D721Med (cell line): ENCODE measurements at places on chromosomes 6 and 20.

- DNase-seq: no peak
These were observed 9.6 kb downstream of the CLDN20 start for GRCh38 chr6:155273431-155273830.

DNA sequence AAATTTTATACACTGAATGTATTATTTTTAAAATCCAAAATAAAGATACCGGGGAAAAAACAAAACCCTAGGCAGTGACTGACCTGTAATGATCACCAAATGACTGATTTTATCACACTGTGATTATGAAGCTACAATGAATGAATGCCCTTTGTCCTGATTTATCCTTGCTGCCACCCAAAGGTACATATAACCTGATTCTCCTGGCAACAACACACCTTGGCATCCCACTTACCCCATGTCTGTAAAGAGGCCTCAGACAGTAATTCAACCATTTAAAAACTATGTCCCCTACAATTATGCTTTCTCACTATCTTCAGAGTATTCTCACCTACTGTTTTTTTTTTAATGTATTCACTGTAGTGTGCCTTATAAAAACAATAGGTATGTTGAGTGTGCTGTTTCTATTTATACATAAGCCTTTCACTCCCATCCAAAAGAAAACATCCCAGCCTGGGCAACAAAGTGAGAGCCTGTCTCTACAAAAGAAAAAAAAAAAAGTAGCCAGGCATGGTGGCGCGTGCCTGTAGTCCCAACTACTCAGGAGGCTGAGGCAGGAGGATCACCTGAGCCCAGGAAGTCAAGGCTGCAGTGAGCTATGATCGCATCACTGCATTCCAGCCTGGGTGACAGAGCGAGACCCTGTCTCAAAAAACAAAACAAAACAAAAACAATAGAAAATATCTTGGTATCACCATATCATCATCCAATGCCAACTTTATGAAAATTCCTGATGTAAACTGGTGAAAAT is 21.7 kb downstream of the B4GALT5 start:
- DNase-seq: no peak

DNA sequence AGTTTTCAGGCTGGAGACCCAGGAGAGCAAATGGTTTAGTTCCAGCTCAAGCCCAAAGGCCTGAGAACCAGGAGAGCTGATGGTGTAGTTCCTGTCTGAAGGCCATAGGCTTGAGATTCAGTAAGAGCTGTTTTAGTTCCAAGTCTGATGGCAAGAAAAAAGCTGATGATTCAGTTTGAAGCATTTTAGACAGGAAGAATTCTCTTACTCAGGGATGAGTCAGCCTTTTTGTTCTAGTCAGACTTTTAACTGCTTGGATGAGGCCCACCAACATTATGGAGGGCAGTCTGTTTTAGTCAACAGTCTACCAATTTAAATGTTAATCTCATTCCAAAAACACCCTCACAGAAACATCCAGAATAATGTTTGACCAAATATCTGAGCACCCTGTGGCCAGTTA is 2.5 kb downstream of the ZSCAN26 start:
- no peak for DNase-seq

- no peak for DNase-seq
These were observed 43.1 kb downstream of the E2F3 start for GRCh38 chr6:20444786-20445271.

GRCh38 chr6:122563364-122564052 is 46.7 kb upstream of the PKIB start:
- DNase-seq: no peak

DNA sequence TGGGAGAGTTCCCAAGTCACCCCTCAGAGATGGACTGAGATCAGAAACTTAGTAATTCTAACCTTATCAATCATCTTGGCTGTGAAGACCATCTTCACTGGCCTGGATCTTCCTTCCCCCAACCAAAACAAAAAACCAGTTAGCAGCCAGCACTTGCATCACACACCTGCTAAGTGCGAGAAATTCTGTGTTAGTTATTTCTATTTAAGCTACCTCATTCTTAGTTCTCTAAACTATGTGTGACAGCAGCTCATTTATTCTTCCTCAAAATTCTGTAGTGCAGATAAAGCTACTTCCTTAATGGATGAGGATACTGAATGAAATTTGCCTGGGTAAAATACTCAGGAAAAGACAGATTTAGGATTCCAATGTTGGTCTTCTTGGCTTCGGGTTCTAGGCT is 18.2 kb upstream of the TAGAP start:
- no peak for DNase-seq

DNA sequence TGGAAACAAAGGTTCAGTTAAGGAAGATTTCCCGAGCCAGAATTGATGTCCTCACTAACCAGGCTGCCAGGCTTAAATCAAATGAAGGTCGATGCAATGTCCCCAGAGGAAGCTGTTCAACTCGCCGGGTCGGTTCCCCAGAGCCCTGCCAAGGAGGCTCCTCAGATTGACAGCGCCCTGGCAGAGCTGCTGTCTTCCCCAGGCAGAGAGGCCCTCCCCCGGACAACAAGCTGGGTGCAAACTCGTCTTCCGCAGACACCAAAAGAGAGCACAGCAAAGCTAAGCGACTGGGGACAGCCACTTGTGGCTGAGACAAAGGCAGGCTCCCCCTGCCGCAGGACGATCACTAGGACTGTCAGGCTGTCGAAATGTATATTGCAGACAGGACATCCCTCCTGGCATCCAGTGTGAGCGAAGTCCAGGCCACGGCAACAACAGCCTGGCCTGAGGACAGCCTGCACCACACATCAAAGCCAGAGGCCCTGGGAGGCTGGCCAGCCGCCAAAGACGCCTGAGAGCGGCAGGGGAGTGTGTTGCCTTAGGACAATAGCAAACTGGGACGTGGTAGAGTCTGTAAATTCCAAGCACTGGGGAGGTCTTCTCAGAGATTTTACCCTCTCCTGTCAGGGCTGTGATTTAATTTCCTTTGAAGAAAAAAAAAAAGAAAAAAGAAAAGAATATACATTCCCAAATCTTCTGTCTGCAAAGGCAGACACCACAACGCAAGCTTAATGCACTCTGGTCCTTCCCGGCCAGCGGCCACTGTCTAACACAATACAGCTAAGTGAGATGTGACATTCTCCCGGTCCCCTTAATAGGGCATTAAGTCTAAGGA is 99.1 kb downstream of the HIVEP2 start:
- no peak for DNase-seq

- DNase-seq: no peak
These were observed 720.6 kb downstream of the RFPL4B start for GRCh38 chr6:113067612-113068275.

GRCh38 chr6:131950767-131951575 is at the start of gene CCN2:
Gene CCN2 (minus strand): TSS chr6:131951372. CDS start chr6:131951172, 200 bp downstream.
- no peak for DNase-seq

- no peak for DNase-seq
These were observed 64.9 kb downstream of the SYCP2L start for GRCh38 chr6:10951675-10952282.

DNA sequence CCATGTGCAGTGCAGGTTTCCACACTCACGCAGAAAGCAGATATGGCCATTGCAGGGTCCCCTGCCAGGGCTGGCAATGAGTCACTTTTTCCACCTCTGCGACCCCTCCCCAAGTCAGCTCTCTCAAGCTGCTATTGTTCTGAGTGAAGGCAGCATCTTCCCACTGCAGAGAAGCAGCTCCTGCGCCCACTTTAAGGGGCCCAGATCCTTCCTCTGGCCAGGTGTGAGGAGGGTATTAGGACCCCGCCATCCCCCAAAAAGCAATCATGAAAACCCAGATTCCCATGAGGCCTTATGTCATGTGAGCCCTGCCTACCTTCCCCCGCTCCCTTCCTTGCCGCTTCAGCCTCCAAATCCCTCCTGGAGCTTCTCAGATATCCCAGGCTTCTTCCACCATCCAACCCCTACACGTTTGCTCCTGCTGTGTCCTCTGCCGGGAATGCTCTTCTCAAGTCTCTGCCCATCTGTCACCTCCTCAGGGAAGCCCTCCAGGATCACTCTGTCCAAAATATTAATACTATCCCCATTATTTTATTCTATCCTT is 220.3 kb downstream of the NFATC2 start:
- DNase-seq: no peak

- DNase-seq: no peak
These were observed 491 bp upstream of the ITCH start for GRCh38 chr20:34362502-34363061.

DNA sequence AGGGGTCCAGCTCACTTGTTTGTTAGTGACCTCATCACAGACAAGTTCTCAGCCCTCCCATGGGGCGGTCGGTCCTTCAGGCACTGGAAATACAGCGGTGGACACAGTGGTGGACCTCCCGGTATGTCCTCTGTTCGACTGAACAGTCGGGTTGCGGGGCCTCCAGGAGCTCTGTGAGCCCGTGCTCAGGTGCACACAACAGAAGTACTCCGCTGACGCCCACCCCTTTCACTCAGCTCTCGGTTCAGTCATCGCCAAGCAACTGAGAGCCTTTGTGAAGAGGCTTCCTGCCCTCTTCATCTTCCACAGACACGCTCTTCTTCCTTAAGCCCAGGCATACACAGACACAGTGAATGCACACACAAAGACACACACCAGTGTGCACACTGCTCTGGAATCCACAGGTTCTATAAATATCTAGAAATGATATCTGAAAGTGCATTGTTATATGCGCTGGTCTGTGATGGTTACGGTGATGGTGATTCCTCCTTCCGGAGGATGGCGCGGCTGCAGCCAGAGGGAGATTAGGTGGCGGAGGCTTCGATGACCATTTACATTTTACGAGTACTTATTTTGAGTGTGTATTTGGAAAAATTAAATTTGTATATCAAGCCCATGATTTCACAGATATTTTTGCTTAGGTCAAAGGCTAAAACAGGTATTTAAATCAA is 46.8 kb upstream of the BHLHE23 start:
- no peak for DNase-seq

DNA sequence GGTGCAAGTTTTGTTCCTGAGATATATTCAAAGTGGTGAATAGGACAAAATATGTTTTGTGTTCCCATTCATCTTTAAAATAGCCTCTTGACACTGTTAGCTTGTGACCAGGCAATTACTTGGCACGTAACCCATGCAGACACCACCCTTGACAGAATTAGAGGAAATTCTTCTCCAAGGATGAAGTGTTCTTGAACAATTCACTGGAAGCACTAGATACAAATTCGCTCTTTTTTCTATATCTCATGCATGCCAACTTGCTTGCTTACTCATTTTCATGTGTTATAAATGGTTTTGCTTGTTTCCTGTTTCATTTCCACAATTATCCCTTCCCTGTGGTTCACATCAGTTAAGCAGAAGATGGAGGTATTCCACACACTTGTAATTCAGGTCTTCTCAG is 105.2 kb upstream of the MAN1A1 start:
- no peak for DNase-seq
